ENCODE measurements at places on chromosomes 6 and 20.

GRCh38 chr6:55822815-55823214 lies 52.6 kb downstream of the BMP5 start:
- no peak for DNase-seq

DNA sequence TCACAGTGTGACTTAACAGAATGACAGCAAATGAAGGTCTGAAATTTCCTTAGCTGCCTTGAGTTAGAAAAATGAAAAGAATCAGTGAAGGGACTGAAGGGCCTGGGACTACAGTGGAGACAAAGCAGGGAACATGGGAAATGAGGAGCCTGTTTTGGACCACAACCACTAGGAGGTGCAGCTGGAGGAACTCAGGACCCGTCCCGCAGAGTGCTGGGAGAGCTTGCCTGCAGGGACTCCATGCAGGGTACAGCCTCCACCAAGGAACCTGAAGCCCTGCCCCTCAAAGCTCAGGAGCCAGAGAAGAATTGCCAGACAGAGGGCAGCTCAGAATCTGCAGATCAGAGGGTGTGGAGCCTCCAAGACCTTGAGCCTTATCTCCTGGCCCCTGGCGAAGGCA lies 50.7 kb downstream of the LRFN2 start:
- DNase-seq, result no peak

GRCh38 chr6:120869397-120869796 lies 464.9 kb downstream of the TBC1D32 start:
- DNase-seq, result no peak

DNA sequence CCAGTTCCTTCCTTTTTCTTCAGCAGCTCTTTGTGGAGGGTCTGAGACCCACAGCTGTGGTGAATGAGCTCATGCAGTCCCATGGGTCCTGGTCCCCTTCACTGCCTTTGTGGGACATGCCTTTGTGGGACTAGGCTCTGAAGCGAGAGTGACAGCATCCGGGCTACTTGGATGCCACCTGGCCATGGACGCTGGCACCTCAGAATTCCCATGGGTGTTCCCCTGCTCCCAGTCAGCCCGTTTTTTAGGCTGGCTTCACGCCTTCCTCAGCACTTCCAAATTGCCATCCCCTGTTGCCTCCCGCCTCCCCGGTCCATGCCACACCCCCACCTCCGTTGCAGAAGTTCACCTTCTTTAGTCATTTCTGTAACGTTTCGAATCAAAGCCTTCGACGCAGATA lies 45.1 kb downstream of the RAMACL start:
- DNase-seq, result no peak

Measured in RWPE2 (cell line).